ENCODE measurements at places on chromosomes 1 and 21.

- no peak for DNase-seq
Measured at GRCh38 chr1:156246241-156246780, 1.5 kb downstream of the PAQR6 start.

DNA sequence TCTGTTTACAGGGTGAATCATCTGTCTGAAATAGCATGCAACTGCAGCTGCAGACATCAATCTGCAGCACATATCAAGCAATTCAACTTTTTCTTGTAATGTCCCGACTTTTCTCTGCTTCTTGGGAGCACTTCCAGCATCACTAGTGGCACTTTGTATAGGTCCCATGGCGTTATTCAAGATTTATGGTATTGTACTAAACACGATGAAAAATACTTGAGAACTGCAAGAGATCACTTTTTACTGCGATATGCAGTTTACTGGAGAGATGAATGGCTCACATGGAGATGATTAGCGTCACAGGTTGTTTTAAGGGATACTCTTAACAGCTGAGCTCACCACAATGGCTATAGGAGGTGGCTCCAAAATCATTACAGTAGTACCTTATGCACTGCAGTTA is 7.2 kb upstream of the SCMH1 start:
- no peak for DNase-seq

DNA sequence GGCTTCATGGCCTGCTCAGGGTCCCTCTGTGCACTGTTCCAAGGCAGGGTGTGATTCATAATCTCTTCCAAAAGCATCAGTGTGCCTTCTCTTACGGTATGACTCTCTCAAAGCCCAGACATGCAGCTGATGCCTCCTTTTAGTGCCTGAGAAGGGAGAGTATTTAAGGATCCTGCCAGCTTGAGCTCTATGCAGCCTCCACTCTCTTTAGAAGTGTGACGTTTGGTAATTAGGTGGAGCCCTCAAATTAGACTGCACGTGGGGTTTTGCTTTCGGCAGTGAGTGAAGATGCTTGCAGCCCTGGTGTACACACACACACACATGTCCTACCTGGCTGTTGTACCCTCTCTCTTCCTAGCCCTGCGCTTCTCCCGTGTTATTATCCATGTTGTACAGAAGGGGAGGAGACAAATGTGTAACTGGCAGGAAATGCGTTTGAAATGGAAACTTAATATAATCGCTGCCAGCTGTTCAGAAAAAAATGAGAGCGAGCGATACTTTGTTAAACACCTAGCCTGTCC is 2.6 kb upstream of the C1orf174 start:
- no peak for DNase-seq

DNA sequence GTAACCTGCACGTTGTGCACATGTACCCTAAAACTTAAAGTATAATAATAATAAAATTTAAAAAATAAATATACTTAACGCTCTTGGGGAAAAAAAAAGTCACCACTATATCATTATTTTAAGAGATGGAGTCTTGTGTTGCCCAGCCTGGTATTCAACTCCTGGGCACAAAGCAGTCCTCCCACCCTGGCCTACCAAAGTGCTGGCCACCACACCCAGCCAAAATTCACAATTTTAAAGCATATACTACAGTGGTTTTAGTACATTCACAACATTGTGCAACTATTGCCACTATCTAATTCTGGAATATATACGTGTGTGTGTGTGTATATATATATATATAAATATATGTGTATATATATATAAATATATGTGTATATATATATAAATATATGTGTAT is 5.9 kb downstream of the HMGN2 start:
- DNase-seq = no peak

DNA sequence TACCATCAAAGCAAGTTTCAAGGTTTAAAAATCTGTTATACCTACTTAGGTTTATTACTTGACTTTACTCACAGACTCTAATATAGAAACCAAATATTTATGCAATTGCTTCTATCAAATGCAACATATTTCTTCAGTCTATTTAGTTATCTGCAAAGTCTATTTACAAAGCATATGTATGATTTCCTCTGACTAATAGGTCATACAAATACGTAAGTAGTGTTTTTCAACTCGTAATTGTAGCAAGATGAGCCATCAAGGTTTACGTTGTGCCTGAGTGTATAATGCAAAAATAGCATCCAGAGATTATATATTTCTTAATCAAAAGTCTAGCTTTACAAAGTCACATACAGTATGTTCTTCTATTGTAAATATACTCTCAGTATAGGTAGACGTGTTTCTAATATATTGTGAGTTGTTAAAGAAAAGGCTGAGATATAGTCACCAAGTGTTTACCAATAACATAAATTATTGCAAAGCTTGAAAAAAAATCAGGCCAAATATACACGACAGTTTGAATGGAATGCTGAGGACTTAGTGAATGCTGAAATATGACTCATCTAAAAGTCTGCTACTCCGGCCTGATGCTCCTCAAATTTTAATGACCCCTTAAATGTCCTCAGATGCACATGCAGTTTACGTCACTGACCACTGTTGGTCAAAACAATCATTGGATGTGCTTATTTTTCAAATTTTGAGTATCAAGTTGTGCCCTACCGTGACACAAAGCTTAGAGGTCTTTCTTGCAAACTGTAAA is 48.4 kb downstream of the ADAMTS5 start:
- DNase-seq = no peak

GRCh38 chr1:149962039-149962647 is 25.5 kb upstream of the MTMR11 start:
- no peak for DNase-seq

DNA sequence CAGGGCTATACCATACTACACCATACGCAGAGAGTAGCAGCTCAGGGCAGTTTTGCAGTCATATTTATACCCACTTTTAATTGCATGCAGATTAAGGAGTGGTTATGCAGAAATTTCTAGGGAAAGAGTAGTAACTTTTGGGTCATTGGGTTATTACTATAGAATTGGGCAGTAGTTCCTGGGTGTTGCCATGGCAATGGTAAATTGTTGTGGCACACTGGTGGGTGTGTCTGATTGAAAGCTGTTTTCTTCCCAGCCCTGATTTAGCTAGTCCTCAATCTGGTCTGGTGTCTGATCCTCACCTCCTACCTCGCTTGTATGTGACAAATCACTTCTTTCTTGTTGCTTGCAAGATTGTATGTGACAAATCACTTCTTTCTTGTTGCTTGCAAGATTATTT is 30.5 kb downstream of the CYP4A11 start:
- DNase-seq = no peak

DNA sequence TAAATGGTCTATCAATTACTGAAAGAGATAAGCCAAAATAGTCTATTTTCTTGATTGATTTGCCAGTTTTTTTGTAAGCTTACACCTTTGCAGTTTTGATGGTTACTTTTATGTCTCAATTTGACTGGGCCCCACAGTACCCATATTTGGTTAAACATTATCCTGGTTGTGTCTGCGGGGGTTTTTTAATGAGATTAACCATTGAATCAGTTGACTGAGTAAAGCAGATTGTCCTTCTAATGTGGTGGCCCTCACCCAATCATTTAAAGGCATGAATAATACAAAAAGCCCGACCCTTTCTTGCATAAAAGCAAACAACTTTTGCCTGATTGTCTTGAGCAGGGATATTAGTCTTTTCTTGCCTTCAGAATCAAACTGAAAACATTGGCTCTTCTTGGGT is 650.0 kb upstream of the RGS18 start:
- DNase-seq = no peak

- DNase-seq = no peak
Measured at GRCh38 chr1:162873671-162874666, 13.0 kb upstream of the CCDC190 start.

All from activated naive CD4-positive, alpha-beta T cell (primary cell).